ENCODE measurements at places on chromosomes 16 and 17.

DNA sequence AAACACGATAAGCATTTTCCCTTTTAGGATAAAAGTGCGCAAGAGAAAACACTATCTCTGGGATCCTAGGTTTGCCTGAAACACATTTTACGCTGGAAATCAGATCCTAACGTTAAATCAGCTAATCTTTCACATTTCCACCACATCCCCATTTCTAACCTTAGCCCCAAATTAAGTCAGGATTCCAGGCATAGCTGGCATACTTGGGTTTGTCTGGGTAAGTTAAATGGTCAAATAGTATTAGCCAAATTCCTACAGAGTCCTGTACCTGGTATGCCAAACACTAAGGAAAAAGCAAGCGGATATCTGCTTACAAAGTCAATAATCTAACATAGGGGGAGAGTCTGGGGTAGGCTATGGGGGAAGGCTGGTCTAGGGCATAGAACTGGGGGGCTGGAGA lies 557.4 kb upstream of the ZFHX3 start:
- no peak for DNase-seq

- DNase-seq = no peak
Observed at GRCh38 chr16:27284865-27285675, 16.5 kb upstream of the NSMCE1 start.

DNA sequence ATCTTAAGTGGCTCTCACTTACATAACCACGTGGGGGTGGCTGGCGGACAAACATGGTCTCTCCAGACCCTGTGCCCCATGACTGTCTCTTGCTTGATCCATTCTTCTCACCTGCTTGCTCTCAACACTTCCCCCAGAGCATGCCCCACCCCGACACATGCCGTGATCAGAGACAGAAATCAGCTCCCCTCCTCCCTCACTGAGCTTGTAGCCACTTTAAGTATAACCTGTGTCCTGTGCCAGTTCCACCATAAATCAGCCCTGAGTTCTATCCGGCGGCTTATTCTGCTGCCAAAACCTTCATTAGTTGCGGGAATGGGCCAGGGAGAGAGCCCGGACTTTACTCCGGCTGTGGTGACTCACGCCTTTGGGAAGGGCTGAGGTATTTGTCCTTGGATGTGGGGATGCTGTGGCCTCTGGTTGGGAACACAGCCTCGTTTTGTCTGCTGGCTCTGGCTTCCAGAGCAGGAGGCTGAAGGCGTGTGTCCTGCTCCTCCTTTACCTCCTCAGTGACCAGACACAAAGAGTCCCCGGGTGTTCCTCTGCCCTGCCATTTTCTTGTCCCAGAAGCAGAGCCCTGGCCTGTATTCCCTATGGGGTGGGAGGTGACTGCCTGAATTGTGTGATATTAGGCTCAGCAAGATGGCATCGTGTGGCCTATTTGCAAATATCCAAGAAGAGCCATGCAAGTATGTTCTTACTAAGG lies 21.1 kb downstream of the ANKRD40 start:
- no peak for DNase-seq

- no peak for DNase-seq
Observed at GRCh38 chr16:55144651-55145050, 179.4 kb upstream of the IRX6 start.

DNA sequence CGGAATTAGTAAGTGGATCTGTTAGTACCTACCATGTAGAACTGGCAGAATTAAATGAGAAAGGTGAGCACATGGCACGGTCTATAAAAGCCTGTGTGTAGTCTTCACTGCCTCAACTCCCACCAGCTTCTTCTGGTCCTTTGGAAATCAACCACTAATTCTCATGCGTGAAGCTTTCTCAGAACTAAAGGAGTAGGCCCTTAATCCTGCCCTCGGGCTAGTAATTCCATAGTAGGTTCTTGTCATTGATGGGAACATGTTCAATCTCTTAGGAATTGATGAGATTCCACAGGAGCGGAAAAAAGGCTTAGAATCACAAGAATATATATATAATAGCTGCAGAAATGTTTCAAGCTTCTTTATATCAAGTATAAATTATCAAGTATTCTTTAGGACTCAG lies 21.7 kb downstream of the CDR2 start:
- no peak for DNase-seq

DNA sequence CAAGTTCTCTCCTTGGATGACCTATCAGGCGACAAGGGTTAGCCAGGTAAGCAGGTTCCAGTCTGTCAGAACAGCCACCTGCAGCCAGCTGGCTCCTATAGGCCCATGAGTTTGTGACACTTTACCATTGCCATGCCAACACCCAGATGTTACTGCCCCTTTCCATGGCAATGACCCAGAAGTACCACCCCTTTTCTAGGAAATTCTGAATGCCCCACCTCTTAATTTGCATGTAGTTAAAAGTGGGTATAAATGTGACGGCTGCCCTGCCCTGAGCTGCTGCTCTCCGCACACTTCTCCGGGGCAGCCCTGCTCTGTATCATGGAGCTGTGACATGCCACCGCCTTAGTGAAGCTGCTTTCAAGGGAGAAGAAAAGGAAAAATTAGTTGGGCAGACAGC lies 10.0 kb upstream of the SECTM1 start:
- DNase-seq = no peak

DNA sequence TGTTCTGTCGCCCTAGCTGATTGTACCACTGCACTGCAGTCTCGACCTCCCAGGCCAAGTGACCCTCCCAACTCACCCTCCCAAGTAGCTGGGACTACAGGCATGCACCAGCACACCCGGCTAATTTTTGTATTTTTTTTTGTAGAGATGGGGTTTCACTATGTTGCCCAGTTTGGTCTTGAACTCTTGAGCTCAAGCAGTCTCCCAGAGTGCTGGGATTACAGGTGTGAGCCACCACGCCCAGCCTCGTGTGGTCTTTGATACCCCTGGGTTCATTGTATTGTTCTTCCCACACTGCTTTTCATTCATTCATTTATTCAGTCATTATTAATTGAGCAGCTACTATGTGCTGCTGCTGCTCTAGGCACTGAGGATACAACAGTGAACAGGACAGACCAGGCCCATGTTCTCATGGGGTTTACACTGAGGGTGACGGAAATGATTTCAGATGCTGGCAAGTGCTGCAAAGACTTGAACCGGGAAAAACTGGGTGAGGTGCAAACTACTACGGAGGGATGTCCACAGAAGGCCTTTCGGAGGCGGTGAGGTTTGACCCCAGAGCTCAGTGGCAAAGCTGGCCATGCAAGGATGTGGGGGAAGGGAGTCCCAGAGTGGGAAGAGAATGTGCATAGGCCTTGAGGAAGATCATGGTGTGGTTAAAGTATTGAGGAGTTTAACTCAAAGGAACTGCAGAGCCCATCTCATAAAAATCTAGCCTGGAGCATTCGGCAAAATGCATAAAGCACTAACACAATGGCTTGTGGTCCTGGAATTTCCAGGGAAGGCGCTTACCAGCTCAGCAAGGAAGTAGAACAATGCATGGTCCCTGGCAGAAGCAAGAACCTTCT lies 10.9 kb downstream of the ABCC1 start:
- DNase-seq = no peak
